ENCODE measurements at places on chromosomes 13 and 19.

- DNase-seq: no peak
These were observed 4.6 kb downstream of the RGL3 start for GRCh38 chr19:11414544-11414943.

GRCh38 chr19:17767559-17767958 lies 16.3 kb downstream of the FCHO1 start:
- DNase-seq: no peak

DNA sequence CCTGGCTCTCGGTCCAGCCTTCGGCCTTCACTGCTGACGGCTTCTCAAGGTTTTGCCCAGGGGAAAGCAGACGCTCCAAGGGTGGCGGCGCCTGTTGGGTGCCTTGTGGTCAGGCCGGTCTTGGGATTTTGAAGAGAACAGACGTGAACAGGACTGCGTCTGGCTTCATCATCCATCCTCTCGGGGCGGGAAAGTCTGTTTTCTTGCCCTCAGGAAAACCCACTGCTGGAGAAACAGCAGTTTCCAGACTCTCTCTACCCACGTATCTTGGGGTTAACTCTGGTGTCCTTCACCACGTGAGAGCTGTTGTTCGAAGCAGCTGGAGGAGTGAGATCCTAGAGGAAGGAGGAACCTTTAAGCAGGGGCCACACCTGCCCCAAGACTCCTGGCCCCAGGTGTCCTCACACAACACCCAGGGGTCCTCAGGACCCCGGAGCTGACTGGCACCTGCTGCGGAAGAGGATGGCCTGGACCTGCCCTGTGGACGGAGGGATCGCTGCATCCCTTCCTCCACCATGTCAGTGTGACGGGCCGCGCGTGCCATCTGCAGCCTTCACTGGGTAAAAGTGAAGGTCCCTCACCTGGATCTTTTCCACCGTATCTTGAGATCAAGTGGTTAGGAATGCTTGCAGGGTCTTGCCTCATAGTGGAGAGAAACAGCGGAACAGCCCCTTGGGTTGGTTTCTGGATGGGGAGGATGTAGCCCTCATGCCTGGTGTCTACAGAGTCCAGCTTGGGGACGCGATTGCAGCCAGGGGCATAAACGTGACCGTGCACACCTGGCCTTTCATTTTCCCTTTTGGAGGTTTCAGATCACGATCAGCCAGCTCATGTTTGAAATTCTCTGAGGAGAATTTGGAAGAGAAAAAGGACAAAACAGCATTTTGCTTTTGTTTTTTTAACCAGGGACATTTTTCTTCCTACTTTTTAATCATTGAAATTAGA lies 69.5 kb upstream of the MCF2L start:
- DNase-seq: no peak

GRCh38 chr13:50401049-50401505 lies 385.8 kb downstream of the KCNRG start:
- peak; percentile 86 for DNase-seq

DNA sequence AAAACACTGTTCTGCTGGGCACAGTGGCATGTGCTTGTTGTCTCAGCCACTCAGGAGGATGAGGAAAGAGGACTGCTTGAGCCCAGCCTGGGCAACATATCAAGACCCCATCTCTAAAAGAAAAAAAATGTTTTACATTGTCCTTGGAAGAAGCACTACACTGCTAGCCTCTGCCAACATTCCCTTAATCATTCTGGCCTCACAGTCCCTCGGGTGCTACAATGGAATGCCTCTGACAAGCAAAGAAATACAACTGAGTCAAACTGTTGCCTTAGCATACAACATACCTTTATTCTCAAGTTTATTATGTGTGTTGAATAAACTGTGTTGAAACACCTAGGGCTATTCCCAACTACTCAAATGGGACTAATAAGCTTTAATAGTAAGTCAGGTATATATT lies 56.1 kb downstream of the PSPC1 start:
- DNase-seq: no peak
